NCI-H524 treated with DMSO at 0.1 percent for 48 hours (cell line): ENCODE measurements at places on chromosomes 12 and 14.

DNA sequence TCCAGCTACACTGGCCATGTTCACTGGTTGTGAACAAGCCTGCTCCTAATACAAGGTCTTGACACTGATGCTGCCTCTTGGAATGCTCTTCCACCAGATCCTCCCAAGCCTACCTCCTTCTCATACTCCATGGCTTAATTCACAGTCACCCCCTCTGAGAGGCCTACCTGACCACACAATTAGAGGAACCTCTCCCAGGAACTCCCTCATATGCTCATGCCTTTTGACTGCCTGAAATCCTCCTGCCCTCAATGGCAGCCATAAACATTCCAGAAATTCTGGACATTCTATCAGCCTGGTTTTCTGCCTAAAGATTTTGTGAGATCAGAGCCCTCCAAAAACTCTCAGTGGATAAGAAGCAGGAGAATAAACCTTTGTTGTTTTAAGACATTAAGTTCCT is 340.2 kb downstream of the C12orf75 start:
- DNase-seq = no peak

DNA sequence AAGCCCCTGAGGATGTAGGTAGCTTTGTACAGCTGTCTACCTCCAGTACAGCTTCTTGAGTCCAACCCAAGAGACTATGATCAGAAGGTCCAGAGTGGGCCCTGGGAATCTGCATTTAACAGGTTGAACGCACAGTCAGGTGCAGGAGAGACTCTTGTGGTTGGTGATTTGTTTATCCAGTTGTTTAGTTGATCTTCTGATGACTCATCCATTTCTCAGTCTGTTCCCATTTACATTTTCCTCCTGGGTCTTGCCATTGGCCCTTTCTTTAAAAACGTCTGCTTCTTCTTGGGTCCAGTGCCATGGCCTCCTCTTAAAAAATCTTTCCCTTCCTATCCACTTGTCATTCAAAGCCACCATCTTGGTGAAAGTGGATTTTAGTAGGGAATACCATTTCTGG is 734.2 kb downstream of the MED13L start:
- DNase-seq = no peak

DNA sequence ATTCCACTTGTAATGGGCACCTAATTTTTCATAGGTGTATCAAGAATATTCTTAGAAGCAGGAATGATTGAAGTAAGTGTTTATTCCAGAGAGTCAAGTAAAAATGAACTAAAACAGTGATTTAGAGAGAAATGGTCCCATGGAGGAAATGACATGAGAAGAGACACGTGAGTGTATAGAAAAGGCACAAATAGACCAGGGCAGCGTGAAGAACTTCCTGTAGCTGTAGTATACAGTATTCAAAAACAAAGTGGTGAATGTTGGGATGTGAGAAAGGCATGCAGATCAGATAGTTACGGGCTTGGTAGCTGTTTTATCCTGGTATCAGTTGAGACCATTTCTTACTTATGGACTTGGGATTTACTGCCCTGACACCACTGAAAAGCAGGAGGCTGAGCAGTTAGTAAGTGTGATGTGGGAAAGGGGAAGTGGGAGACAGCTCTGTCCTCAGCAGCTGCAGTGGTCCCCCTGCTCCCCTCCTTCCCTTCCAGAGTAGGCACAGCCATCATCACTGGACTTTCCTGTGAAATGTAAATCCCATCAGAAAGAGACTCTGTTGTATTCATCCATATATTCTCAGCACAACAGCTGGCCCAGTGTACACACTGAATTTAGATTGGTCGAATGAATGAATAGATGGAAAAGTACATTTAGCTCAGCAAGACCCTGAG is 16.8 kb upstream of the TESPA1 start:
- DNase-seq = no peak

GRCh38 chr12:91413581-91414546 is 231.2 kb upstream of the DCN start:
- no peak for DNase-seq

- no peak for DNase-seq
Observed at GRCh38 chr12:65853489-65854157, 29.3 kb downstream of the HMGA2 start.

DNA sequence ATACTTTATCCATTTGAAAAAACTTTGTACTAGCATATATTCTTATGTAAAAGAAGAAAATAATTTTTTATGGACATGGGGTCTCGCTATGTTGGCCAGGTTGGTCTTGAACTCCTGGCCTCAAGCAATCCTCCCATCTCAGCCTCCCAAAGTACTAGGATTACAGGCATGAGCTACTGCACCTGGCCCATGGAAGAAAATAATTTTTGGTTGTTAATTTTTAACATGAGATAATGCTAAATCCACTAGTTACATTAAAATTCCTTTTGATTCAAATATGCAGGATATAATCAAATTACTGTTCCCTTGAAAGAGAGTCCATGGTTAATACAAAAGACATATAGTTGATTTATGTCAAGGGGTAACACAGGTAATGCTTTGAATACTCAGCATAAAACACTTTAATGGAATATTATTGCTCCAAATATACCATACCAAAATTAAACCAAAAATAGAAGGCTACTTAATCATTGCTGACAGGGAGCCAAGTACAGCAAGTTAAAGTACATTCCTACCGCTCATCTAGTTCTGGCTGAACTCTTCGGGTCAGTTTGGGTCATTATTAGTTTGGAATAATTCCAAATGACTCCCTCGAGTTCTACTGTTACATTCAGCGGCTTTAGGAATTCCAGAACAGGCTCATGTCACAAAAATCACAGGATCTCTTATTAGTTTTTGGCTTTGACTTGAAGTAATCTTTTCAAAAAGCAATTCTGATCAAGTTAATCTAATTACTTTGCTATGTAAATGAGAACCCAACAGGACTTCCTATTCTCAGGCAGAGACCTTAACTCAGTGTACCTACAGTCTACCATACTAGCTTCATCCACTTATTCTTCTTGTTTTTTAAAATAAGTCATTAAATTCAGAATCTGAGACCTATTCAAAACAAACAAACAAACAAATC is 6.1 kb downstream of the SOS2 start:
- no peak for DNase-seq

GRCh38 chr12:105459760-105460330 is 129.4 kb downstream of the C12orf75 start:
- DNase-seq = no peak

DNA sequence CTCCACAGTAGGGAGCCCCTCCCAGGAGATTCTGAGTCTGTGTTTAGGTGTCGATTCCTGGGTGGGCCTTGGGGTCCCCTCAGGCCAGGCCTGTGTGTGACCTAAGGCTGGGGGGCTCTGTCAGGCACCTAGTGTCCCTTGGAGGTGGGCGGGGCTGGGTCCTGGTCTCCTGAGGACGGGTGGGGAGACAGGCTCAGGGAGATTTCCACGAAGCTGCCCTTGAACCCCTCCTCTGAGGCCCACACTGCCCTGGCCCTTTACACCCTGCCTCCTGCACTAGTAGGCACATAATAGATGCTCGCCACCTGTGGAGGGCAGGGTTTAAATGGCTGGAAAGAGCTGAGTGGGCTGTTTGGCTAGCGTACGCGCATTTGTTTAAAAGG is 32.9 kb downstream of the MEG3 start:
- DNase-seq = no peak

DNA sequence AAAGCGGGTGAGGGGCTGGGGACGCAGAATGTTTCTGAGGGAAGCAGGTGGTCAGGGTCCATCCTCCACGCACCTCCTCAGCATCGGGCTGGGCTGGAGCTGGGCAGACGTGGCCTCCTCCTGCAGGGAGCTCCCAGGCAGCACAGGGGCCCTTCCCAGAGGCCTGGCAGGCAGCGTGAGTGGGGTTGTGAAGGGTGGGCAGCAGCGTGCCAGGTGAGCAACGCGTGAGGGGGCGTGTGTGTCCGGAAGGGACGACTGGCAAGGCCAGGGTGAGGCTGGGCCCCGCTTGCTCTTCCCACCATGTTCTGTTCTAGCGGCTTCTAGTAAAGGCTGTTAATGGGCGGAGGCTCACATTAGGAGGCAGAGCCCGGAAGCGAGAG is 17.1 kb downstream of the ANKRD9 start:
- no peak for DNase-seq

- DNase-seq = no peak
Observed at GRCh38 chr12:42608196-42608825, 18.8 kb upstream of the PRICKLE1 start.

GRCh38 chr12:111411185-111411764 is 5.6 kb downstream of the SH2B3 start:
- no peak for DNase-seq

DNA sequence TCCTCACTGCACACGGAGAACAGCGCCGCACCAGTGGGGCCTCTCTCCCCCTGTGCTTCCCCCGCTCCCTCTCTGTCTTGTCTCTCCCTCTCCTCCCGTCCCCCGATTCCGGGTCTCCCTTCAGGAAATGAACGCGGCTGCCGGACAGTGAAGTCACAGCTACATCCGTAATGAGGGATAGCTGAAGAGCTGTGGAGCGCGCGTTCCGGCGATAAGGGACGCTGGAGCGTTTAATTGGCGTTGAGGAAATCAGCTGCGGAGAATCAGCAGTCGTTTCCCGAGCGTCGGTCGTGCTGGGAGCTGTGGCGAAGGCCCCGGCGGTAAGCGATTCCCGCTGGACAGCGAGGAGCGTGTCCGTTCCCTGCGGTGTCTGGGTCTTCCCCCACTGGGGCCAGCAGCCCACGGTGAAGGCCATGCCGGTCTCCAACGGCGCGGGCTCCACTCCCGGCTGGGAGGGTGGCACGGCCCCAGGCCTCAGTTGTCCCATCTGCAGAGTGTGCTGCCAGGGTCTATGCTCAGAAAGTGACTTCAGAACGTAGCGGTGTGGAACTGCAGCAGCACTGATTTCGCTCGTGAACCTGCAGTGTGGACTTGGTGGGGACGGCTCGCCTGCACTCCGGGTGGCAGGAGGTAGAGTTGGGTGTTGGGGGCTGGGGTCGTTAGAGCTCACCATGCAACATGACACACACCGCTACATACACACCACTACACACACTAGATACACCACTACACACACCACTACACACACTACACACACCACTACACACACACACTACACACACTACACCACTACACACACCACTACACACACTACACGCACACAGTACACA is 10.9 kb downstream of the NOC4L start:
- DNase-seq = no peak

DNA sequence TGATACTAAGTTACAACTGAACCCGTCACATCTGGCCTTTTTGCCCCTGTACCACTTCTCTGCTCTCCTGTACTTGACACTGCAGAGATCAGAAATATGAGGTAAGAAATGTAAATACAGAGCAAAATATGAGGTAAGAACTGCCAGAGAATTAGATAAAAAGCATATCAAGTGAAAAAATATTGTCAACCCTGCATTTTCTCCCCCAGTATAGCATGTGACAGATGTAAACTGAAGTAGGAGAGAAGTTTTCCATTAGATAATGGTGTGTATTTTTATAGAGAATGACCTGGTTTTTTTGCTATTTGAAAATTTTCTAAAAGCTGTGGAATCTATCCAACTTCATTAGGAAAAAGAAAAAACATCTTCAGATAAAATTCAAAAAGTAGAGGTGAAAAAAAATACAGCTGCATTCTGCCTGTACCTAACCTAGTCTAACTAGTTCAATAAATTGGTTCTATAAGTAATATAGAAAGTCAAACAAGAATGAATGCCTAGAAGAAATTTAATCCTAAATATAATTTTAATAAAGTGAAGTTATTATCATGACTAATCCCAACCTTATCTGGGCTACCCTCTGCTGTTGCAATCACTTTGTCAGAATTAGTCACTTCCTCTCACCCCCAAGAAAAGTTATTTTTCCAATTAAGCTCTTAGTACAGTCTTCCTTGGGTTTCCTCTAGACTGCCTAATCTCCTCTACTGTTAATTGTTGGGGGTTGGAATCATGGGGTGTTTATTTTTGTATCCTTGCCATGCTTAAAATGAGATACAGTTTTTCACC is 210.0 kb downstream of the RASSF9 start:
- no peak for DNase-seq

GRCh38 chr14:28381656-28382055 is 384.9 kb upstream of the FOXG1 start:
- DNase-seq = no peak

DNA sequence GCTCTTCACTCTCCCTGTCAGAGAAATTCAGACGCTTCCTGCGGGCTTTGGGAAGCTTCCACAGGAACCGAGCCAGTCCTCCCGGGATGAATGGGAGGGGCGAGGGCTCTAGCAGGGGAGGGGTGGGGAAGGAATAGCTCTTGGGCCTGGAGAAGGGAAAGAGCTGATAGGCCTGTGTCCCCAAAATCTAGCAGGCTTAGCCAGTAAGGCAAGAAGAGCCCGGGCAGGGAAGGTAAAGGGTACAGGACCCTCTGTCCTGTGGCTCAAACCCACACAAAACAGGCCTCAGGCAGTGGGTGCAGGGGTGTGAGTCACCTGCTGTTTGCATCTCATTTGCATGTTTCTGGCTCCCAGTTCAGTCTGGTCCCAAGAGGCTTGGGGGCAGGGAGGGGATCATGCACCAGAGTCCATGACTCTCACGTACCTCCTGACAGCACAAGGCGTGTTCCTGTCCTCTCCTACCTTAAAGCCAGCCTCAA is 8.7 kb upstream of the SMUG1 start:
- no peak for DNase-seq

GRCh38 chr12:106863189-106863588 is 88.7 kb downstream of the RIC8B start:
- DNase-seq = peak; percentile 44

DNA sequence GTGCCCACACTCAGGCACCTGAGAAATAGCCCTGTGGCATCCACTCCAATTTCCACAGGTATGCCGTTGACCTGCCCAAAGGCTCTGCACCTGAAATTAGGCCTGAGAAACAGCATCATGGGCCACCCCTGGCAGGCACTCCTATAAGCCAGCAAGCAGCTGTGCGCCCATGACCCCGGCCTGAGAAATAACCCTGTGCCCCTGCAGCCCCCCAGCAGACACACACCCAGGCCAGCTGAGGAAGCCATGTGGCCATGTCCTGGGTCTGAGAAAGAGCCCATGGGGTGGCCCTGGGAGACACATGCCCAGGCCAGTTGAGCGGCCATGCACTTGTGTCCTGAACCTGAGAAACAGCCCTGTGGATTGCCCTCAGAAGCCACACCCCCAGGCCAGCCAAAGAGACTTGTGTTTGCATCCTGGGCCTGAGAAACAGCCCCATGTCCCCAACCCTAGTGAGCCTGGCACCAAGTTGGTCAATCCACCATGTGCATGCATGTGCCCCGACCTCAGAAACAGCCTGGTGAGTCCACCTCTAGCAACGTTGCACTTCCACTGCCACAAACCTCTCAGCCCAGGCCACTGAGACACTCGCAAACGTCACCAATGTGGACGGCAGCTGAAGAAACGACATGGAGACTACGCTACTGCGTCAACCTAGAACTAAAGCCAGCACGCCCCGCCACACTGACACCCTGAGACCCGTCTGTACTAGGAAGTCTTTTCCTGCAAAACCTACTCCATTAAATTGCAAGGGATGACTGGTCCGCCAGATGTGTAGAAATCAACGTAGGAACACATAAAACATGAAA is 411.9 kb downstream of the TMEM121 start:
- no peak for DNase-seq

DNA sequence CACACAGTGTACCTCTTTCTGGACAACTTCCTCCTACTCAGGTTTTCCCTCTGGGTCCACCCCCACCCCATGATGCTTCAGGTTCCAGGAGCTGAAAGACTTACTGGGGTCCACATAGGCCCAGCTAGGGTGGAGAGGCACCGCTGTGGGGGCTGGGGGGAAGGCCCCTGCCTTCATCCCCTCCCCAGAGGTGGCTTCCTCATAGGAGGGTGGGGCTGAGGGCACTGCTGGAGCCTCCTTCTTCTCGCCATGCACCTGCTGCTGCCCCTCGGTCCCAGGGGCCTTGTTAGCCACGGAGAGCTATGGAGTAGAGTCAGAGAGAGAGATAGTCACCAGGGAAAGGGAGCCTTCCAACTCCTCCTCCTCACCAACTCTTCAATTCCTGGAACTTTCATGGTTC is 2.7 kb downstream of the FAIM2 start:
- no peak for DNase-seq
